ENCODE measurements at places on chromosomes 3 and 15. TPM values are rescaled to one million over a fixed set of nuclear protein-coding genes. Genes with fewer than 3 reads are reported as not detected.

NR2F2 gene
- 30.9 TPM for polyA plus RNA-seq

LCTL gene
- polyA plus RNA-seq, result not detected

ANKUB1 gene
- polyA plus RNA-seq, result not detected

QTRT2 gene
- polyA plus RNA-seq, result 8.6 TPM

HLTF gene
- polyA plus RNA-seq, result 3.4 TPM

TLR9 gene
- polyA plus RNA-seq, result not detected

WDR93 gene
- not detected for polyA plus RNA-seq

COL7A1 gene
- polyA plus RNA-seq, result 6.3 TPM

ALDH1A2 gene
- polyA plus RNA-seq, result 0.25 TPM

MORC1 gene
- polyA plus RNA-seq, result not detected

GRCh38 chr3:61299343-61300005 is 48.2 kb upstream of the FHIT start:
- no peak for DNase-seq

DNA sequence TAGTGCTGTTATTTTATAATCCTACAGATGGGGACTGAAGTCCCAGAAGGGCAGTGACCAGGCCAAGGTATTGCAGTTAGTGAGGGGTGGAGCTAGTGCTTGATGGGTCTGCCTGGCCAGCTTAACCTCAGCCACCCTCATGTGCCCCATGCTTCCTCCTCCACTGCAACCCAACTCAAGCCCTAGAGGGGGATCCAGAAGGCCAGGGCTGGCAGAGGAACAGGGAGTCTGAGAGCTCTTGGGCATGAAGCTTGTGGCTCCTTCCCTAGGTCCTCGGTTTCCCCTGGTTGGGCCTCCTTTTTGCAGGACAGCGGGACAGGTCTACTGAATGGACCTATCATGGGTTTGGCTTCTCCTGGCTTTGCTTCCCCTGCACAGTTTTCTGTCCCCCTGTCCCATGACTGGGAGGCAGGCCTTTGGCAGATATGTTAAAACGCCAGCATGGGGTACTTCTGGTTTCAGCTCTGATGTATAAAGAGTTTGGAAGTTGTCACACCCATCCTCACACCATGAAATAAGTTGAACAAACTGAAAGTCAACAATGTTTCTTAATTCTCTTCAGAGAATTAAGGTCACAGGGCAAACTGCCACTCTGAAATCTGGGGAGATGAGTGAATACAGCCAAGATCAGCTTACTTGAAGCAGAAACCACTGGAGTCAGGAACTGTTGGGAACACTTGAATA is 103.3 kb downstream of the SMAD6 start:
- DNase-seq, result no peak

- DNase-seq, result no peak
These were observed 8.9 kb downstream of the DUT start for GRCh38 chr15:48340111-48340510.

- DNase-seq, result peak; percentile 9
These were observed 1.4 kb upstream of the CYP1A1 start for GRCh38 chr15:74726774-74727164.

- no peak for DNase-seq
These were observed 152.3 kb upstream of the MYRIP start for GRCh38 chr3:39657075-39657474.

DNA sequence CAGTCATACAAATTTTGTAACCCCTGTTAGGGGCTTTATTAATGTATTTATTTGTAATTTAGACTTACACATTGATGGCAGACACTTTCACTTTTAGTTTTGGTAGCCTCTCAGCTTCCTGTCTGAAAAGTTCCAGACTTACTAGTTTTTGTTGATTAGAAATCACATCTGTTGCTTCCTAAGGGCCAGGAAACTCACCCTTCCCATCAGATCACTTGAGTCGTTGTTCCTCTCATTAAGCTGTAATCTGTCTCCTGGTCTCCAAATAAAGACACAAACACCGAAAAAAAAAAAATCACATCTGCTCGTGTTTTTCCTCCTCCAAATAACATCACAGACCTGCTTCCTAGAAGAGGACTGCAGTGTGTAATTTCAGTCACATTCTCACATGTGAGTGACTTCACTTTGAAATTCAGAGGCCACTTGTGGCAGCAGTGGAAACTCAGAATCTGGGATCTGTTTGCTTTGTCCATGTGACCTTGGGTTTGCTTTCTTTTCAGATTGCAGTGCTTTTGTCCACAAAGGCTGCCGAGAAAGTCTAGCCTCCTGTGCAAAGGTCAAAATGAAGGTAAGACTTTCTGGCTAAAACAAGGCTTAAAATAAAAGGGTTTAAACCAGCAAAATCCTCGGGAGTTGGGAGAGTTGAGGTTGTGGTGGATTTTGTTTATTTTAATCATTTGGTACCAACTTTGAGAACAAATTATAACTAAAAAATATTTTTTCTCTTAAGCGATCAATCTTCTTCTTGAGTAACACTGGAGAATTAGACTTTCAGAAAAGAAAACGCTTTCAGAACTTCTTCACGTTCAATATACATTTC is 87.0 kb downstream of the KLHL25 start:
- DNase-seq, result peak; percentile 49

DNA sequence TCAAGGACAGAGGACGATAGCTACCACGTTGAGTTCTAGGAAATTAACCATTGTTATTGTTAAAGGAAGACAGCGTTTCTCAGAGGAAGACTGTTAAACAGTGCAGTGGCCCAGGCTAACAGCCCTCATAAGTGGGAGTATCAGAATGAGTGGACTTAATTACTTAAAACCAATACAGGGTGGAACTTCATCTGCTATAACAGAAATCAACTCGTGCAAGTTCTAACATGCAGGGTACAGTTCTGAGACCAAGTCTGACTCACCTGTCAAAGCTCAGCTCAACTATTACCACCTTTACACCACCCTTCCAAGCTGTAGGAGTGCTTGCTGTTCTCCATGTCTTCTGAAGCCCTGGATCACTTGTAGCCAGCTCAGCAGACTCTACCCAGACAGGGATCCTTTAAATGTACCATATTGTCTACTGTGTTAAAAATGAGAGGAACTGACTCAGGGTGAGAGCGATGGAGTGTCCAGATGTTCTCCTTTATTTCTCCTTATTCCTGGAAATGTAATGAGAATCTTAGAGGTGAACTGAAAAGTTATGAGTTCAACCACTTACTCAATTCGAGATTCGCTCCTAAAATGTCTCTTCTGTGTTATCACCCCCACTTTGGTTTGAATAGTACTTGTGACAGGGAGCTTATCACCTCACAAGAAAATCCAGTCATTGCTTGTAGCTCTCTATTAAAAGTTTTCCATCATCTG is 26.5 kb downstream of the CD86 start:
- no peak for DNase-seq

DNA sequence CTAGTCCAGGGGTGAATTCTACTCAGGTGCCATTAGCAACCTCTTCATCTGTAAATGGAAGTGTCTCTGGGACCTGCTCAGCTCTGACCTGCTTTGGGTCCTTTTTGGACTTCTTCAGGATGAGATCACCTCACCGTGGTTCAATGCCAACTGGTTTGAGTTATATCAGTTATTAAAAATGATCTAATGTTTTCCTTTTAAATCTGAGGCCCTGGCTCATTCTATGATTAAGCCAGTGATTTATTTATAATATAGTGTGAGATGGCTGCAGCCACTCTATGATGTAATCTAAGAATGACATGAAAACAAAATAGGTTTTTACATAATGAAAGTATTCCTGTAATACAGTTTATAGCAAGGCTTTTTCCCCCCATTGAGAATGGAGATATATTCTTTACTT is 79.4 kb downstream of the LPP start:
- no peak for DNase-seq

- no peak for DNase-seq
These were observed 85.7 kb upstream of the TGFBR2 start for GRCh38 chr3:30520699-30521098.

- no peak for DNase-seq
These were observed 150.3 kb upstream of the SOX2 start for GRCh38 chr3:181561139-181562031.

DNA sequence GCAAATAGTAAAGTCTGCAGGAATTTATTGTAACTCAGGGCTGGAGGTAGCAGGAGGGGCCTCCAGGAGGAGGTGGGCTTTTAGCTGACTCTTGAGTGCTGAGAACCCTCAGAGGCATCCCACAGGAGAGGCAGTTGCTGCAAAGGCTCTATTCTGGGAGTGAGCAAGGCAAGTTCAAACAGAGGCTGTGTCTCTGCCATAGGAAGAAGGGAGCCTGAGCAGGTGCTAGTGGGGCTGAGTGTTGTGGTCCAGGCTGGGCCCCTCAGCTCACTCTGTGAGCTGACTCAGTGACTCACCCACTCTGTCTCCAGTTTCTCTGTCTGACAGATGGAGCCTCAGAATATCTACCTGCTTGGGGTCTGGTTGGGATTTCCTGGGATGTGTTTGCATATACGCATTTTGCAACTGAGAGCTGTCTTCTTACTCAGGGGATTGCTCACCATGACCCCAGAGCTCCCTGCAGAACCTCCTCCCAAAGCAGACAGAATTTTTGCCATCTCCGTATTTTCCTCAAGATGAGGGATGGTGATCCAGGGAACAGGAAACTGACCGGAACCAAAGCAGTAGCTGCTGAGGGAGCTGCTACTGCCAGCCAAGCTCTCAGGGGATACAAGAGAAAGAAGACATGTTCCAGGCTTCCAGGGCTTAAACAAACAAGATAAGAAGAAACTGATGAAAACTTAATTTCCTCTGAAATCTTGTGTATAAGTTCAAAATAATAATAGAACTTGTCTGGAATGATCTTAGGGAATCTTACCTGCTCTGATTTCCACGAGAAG is 13.6 kb upstream of the NOX5 start:
- DNase-seq, result no peak

DNA sequence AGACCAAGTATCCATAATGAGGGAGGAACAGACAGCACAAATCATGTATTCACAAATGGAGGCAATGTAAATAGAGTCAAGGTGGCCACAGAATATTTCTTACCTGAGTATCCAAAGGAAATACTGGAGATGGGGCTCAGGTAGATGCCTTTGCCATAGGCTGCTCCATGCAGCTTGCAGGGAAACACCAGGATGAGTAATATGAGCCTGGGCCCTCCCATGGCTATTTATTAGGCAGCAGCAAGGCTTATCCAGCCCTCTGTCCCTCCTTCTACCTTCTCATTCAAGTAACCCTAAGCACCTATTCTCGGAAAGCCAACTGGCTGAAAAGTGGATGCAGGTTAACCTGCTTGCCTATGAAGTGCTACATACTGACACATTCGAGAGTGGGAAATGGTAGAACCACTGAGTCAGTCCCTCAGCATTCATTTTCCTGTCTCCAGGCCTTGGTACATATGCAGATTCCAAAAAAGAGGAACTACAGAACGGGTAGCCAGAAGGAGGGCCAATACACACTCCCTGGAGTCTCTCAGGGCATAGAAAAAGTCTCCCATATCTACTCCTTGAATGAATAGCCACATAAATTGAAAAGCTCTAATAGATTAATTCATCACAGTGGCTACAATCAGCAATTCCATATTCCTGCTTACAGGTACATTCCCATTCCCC is 18.3 kb upstream of the PKM start:
- DNase-seq, result no peak

GRCh38 chr3:174330303-174330702 is 528.8 kb upstream of the NAALADL2 start:
- DNase-seq, result peak; percentile 41

DNA sequence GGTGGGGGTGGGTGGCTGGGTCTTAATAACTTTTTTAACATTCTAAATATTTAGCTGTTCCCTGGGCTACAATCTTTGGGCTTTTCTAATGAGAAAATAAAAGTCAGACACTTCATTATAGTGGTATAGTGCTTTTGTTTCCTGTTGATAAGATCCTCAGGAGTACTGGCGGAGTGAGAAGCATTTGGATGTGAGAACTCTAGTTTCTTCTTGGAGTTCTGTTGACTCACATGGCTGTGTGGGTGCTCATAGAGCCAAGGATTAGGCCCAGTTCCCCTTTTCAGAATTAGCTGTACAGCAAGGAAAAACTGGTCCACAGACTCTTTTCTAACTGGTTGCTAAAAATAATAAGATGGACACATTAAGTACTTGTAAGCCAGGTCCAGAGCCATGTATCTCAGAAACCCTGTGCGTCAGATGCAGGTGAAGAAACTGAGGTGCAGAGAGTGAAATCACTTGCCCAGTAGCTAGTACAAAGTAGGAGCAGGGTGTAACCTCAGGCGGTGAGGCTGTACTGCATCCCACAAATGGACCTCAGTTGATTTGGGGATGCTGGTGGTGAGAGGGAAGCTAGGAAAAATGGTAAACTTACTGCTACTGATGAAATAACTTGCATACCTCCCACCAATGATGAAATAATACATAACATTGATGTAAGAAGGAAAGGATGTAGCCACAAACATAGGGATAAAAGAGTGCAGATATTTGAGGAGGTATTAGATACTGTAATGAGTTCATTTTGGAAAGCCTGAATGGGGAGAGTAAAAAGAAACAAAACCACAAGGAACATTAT is 2.3 kb downstream of the ITPR1 start:
- DNase-seq, result no peak

GRCh38 chr3:111823341-111823855 is 35.7 kb upstream of the PHLDB2 start:
- no peak for DNase-seq
